HT-29 (cell line): ENCODE measurements at places on chromosomes 16 and 17.

DNA sequence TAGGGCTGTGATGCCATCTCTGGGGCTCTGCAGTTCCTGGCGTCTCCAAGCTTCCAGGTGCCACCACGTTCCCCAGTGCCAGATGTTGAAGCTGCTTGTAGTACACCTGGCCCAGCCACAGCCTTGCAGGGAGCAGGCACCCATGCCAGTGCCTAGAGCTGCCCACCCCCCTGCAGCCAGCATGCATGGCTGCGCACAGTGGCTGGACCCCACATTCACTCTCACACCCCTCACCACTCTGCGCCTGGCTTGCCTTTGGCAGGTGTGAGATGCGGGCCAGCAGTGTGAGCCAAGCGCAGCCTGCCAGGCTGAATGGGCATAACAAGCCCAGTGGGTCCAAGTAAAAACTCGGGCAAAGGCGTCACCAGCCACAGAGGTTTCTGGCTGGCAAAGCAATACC is 75.4 kb upstream of the CHMP6 start:
- DNase-seq = no peak

DNA sequence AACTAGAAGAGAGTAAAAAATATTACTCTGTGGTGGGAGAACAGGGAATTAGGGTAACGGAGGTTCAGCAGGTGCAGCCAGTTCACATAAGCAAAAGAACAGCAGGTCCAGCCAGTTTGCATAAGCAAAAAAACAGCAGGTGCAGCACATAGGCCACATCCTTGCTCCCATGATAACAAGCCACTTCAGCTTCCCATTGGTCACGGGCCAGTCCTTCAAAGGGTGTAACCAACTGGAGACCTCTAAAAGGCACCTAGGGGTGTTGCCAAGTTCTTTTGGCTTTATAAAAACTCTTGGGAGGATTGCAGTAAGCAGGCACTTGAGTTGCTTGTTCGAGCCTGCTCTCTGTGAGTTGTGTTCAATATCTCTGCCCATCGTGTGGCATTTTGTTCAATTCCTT is 488.1 kb downstream of the XYLT1 start:
- no peak for DNase-seq

- no peak for DNase-seq
These were observed 812 bp upstream of the MYOCD start for GRCh38 chr17:12664894-12665262.

- no peak for DNase-seq
These were observed 64.8 kb downstream of the CACNG1 start for GRCh38 chr17:67109111-67109510.

- no peak for DNase-seq
These were observed 13.3 kb downstream of the TSPOAP1 start for GRCh38 chr17:58315281-58315711.

DNA sequence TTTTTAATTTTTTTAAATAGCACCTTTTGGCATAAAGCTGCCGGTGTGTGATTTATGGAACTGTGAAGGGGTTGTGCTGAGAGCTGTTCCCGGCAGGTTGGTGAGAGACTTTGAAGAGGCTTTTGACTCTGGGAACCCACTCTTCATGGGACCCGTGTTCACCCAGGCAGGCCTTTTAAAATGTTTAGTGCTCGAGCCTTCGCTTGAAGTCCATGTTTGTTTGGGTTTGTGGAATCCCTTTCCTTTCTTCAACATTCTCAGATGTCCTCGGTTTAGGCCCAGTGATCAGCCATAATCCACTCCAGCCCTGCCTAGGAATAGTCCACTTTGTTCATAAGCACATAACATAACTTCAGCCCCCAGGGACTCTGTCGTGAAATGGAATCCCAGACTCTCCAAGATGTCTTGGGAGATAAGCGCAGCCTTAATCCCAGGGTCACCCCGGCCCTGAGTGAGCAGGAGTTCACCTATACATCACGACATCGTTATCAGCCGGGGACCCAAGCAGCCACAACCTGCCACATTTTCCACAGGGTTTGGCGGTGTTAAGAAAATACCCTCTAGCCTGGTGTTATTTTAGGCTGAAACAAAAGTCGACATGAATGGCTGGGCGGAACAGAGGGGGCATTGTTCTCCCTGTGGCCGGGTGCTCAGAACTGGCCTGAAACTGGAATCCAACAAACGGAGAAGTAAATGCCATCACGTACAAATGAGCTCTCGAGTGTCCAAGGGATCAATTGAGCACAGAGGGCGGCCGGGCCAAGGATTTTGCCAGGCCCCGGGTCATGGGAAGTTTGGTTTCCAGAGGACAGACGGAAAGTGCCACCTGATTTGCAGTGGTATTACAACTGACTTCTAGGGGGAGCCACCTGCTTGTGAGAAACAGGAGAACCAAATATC is 145.7 kb upstream of the IRX3 start:
- DNase-seq = no peak

DNA sequence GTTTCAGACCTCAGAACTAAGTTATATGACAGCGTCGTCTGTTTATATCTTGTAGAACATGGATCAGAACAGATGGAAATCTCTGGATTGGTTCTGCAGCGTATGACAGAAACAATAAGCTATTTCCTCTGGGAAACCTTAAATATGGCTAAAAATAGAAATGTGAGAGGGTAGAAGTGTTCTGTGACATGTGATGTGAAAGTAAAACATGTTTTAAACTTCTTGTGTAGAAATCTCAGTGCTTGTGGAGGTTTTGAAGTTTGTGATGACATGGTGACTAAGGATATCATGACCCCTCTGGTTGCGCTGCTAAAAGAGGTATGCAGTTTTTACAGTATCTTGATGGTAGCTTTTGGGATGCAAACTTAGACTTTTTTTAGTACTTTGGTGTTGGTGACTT is 2.8 kb downstream of the HEATR3 start:
- DNase-seq = no peak

DNA sequence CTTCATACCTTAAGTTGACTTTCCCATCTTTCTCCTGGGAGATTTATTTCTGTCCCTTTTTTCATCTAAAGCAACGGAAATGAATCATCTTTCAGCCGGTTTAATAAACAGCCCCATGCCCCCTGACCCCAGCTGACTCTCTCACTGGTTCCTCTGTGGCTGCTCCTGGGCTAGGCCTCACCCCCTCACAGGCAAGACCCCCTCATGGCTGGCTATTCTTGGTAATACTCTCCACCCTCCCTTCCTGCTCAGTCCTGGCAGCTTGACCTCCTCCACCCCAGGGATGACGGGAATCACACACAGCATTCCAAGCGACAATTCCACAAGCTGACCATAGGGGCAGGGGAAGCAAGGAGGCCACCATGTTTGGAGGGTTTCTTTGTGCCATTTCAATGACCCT is 1.5 kb upstream of the ADAP2 start:
- DNase-seq = no peak

GRCh38 chr17:55606488-55606815 is 95.2 kb upstream of the SMIM36 start:
- DNase-seq = no peak

DNA sequence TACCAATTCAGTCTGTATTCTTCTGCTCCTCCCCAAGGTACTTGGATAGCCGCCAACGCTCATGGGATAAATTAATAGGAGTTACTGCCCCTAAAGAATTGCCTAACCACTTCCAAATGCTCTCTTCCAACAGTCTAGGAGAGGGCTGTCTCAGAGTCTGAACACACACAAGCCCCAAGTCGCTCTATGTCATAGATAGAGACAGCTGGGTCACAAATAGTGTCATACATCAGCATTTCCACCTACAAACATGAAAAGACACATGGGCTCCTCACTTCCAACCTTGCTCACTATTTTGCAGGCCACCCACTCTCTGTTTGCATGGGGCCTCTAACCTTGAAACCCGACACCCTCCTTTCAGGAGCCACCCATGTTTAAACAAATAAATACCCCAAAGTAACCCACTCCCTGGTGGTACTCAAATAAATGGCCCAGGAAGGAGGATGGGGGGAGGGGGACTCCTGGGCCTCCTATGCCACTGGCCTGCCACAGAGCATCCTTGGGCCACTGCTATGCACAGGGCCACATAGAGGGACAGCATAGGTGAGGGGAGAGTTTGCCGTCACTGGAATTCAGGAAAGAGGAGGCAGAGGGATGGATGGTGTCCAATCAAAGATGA is 265.9 kb downstream of the SOX9 start:
- peak; percentile 39 for DNase-seq

DNA sequence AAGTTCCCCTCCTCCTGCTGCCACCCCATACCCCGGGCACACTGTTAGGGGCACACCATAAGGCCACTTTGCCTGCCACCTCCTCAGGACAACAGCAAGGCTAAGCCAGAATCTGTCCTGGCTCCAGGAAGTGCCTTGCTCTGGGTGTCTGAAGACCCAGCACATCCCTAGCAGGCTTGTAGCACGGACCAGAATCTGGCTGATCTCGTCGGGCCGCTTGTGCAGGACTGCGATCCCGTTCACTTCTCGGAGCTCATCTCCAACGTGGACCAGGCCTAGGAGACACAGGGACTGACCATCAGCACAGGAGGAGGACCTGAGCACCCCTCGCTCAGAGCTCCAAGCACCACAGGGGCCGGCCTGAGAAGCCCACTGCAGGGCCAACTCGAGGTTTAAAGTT is 7.4 kb downstream of the MPP3 start:
- no peak for DNase-seq

DNA sequence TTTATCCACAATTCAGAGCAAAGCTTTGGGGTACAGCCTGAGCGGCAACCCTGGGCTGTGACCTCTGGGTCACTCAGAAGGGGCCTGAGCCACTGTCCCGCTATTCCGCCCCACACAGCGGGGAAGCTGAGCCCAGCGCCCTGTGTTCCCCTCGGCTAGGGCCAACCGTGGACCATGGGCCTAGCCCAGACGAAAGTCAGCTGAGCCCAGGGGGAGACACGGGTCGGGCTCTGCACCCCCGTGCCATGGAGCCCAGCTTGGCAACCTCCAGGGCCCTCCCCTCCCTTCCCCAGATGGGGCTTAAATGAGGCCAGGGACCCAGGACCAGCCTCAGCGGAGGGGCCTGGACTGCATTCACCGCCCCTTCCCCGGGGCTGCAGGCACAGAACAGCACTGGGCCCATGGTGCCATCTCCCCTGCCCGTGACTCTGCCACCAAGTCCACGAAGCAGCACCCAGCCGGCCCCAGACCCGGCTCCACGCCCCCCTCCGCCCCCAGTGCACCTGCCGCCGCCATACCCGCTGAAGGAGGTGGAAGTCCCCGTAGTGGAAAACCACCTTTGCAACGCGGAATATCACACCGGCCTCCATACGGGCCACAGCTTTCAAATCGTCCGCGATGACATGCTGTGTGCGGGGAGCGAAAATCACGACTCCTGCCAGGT is 1.8 kb downstream of the TPSD1 start:
- DNase-seq = no peak

DNA sequence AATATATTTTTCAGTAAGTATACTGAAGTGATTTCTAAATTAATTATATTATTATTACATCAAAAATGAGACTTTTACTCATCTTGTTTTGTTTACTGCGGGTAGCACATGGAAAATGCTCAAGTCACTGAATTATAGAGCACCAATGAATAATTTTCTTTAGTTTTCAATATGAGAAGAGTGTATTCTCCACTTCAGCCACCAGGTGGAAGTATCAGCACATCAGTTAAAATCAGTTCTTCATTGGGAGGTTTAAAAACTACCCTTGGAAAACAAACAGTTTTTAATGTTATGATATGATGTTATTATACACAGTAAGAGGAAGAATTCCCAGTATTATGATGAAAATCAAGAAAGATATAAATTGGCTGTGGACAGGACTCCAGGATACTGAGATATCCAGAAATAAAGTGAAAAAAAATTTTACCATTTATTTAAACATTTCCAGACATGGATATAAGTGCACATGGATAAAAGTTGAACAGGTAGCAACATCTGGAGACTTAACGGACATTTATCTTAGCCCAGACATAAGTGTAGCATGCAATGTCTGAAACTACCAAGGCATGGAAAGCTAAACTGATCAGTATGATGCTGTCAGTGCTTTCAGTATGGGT is 467.3 kb downstream of the KCNJ2 start:
- peak; percentile 70 for DNase-seq

GRCh38 chr16:19180741-19181140 is 12.7 kb downstream of the SYT17 start:
- no peak for DNase-seq

- DNase-seq = no peak
These were observed 329.7 kb downstream of the HS3ST3B1 start for GRCh38 chr17:14630621-14631020.

- DNase-seq = no peak
These were observed 29.7 kb downstream of the USP31 start for GRCh38 chr16:23119570-23119969.

DNA sequence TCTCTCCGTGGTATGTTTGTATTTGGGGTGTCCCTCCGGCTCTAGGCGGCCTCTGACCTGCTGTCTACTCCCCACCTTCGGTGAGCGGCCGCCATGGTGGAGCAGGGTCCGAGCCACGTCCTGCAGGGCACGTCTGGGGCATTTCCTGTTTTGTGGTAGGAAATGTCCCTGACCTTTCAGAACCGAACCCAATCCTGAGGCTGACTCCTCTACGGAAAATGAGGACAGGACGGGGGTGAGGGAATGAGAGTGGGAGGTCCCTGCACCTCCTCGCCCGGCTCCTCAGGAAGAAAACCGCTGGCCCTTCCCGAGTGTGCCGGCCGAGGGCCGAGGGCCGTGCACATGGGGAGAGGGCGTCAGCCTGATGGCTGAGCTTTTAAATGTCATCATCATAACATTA is 45.8 kb downstream of the WDR45B start:
- DNase-seq = no peak

DNA sequence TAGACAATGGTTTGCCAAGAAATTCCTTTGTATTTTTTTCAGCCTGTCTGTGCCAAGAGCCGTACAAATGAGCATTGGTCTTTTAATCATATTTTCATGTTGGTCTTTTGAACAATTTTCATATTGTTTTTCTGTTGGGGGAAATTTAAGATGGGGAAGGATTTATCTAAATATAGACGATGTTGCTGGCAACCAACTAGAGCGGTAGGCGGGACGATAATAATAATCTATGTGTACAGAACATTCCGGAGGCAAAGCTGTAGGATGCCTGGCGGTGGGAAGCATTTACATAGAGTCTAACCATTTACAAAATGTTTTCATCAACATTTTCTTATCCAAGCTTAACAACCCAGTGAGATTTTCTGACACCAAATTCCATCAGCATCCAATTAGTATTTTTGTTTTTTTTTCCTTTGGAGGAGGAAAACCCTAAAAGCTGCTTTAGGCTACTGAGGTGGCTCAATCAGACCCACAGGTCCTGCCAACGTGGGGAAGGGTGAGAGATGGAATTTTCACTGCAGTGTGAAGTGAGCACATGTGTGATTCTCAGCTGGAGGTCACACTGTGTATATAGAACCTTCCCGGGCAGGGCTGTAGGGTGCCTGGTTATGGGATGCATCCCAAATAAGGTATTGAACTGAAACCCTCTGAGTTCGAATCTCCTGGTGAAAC is 11.7 kb upstream of the SEC14L1 start:
- no peak for DNase-seq

DNA sequence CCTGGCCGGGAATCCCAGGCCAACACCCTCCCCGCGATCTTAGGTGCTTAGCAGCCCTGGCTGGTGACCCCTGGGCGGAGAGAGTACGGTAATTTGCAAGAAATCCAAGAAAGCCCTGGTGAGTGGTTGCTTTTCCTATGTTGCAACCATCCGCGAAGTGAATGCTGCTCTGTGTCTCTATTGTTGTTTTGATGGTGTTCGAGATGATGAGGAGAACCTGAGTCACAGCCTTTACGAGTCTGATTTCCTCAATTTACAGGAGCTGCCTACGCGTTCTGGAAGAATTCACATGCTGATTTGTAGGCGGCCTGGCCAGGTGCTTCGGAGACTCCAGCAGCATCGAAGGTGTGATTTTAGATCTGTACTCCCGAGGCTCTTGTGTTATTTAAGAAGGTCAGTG is 63.3 kb downstream of the TMEM235 start:
- DNase-seq = no peak
